ENCODE measurements at places on chromosomes 2 and 18.

DNA sequence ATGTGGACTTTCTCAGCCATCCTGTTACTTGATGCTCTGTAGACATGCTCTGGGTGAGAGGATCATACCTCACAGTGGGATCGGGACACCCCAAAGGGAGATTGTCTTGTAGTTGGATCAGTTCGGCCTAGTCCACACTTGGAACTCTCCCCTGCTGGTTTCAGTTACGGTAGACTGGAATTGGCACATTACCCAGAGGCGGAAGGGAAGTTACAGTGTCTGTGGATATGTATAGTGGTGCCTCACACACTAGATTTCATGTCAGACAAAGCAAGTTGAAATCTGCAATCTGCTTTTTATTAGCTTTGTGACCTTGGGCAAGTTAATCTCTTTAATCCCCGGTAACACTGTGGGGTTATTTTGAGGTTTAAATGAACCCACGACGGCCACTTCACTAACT is 16.2 kb upstream of the CTAGE1 start:
- DNase-seq = no peak

- DNase-seq = no peak
These were observed 10.5 kb upstream of the TMEM177 start for GRCh38 chr2:119668546-119668945.

- no peak for DNase-seq
These were observed 14.7 kb upstream of the MRPL33 start for GRCh38 chr2:27756544-27757498.

GRCh38 chr2:120749506-120750431 is 14.1 kb downstream of the GLI2 start:
- no peak for DNase-seq

- DNase-seq = no peak
These were observed 60.8 kb upstream of the DNMT3A start for GRCh38 chr2:25402477-25402876.

GRCh38 chr18:7452331-7452730 is 114.8 kb upstream of the PTPRM start:
- DNase-seq = peak; percentile 72

DNA sequence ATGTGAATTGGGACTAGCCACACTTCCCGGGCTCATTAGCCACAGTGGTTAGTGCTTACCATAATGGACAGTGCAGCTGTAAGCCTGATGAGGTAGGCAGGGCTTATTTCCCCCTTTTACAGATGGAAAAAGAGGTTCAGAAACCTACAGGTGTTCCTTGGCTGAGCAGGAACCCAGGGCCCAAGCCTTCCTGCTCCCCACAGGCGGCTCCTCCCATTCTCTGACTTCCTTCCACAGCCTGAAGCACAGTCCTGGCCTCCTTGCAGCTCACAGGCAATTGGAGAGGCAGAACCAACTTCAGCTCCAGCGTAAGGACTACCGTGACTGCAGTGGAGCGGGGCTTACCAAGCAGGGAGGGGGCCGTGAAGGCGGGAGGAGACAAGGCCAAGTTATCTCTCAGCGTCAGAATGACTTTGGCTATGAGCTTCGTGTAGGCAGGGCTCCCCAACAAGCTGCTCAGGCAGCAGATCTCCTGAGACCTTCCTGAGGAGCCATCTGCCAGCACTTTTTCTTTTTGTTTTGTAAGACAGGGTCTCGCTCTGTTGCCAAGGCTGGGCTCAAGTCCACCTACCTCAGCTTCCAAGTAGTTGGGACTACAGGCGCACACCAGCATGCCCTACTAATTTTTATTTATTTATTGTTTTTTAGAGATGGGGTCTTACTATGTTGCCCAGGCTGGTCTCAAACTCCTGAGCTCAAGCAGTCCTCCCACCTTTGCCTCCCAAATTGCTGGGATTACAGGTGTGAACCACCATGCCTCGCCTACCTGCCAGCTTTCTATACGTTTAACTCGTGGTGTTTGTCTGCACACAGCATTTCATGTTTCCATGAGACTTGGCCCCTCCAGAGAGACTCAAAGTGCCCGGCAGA is 34.2 kb upstream of the NT5DC4 start:
- DNase-seq = no peak

DNA sequence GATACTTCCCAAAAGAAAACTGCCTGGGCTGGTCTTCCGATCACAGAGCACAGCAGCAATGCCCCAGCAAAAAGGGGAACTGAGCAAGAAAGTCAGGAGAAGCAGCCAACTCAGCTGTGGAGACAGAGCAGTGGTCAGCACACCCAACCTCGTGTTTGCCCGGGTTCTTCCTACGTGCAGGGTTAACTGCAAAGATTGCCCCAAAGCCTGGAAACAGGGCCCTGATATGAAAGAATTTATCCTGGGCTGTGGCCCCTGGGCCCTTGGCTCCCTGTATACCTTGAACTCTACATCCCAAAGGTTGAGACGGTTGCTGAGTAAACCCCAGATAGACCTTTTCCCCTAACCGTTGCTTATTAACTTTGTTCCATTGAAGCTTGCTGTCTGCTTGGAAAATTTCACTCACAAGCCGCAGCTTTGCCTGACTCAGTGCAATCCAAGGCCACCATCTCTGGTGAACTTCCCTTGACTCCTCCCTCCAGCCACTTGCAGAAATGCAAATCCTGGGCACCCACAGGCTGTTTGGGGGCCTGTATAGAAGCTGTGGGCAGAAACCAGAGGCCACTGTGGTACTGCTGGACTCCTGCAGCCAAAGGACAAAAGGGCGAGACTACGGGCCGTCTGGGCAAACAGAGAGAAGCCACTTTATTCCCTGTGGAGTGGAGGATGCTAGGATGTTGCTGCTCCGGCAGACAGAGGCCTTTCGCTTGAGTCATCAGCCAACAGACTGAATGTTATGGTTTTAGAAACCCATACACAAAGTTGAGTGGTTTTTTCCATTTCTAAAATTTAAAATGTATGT is 18.2 kb downstream of the NRP2 start:
- peak; percentile 58 for DNase-seq

- no peak for DNase-seq
These were observed 447.0 kb downstream of the SOX11 start for GRCh38 chr2:6139142-6139541.

GRCh38 chr2:9089831-9090230 is 86.3 kb upstream of the MBOAT2 start:
- no peak for DNase-seq

- DNase-seq = no peak
These were observed 10.3 kb downstream of the SDC1 start for GRCh38 chr2:20214566-20215182.

DNA sequence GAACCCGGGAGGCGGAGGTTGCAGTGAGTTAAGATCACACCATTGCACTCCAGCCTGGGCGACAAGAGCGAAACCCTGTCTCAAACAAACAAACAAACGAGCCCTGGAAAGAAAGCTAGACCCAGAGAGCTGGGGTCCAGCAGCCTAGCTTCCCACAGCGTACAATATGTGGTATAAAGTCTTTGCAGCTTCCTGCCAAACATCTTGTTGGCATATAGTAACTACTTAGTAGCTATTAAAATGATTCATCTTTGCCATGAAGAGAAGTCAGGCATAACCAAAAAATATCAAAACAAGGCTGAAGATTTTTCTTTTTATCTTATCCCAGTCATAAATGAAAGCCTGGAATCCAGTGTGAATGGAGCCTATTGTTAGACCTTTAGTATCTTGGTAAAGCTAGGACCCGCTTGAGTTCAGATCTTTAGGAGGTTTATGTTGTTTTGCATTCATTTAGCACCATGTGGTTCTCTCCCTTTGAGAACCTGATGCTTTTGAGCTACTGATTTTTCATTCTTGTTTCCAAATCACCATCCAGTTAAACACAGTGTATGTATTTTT is 139.7 kb upstream of the NOSTRIN start:
- DNase-seq = no peak

DNA sequence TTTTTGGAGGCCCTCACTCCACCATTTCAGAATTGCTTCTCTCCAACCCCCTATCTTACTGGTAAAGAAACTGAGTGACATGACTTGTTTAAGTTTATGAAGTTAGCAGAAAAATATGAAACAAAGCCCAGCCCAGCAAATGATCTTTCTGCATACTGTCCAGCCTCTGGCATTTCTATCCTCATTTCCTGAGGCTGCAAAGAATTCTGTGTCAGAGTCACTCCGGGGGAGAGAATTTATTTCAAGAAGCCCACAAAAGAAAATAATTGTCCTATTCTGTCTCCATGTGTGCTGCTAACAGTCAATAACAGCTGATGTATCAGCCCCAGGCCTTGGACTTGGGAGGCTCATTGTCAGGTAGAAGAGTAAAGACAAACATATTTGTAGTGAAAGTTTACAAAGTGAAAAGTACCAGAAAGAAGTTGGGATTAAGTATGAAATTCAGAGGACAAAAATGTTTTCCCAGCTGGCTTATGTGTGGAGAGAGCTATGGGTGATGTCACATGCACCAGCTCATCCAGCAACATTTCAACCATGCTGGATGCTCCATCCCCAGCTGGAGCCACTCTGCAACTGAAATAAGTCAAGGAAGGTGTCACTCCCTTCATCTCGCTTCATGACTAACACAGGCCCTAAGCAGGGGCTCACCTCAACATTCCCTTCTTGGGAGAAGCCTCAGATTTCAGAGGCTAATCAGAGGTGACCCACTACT is 42.3 kb downstream of the TRABD2A start:
- no peak for DNase-seq

- no peak for DNase-seq
These were observed 45.3 kb upstream of the NARS1 start for GRCh38 chr18:57666818-57667497.

DNA sequence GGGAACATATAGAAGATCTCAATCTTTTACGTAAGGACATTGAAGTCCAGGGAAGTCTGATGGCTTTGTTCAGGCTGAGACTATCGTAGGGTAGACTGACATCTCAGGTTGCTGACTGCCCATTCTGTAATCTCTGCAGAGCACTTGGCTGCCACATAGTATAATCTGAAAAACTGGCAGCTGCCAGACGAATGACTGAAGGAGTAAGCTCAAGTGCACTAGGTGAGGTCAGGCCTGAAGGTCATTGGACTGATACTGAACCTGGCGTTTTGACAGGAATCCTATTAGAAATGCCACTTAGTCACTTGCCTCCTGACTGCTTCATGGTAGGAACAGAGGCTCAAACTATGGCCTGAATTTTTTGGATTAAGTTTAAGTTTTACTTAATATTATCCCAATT is 23.5 kb downstream of the GPD2 start:
- no peak for DNase-seq

DNA sequence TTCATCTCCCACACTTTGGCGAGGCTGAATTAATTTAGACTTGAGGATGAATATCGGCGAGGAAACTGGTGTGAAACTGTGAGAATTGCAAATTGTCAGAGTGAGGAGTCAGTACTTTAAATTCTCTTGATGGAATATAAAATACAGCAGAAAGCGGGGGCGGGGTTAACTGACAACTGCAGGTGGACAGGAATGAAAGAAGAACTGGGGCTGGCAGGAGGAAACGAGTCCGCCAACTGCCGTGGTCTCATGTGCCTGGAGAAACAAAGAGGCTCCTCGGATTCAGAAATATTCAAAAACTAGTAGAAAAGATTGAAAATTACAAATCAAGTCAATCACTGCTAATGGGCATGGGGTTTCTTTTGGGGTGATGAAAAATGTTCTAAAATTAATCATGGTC is 44.3 kb downstream of the MOGAT1 start:
- DNase-seq = no peak

DNA sequence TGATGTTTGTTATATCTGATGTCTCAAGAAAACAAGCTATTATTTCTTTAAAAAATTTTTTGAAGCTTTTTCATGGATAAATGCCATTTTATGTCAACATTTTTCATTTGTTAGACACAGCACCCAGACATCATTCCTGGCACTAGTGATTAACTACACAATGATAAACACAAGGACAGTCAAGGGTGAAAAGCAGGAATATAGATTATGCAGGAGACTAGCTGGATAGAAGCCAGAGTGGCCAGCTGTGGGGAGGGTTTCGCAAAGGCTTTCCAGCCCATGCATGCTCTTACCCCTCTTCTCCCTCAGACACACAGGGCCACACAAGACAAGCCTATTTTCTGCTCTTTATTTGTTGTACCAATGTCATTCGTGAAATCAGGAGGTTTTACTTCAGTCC is 127.1 kb upstream of the TTC39C start:
- no peak for DNase-seq

GRCh38 chr2:15812187-15812780 is 128.1 kb upstream of the MYCN start:
- DNase-seq = no peak

DNA sequence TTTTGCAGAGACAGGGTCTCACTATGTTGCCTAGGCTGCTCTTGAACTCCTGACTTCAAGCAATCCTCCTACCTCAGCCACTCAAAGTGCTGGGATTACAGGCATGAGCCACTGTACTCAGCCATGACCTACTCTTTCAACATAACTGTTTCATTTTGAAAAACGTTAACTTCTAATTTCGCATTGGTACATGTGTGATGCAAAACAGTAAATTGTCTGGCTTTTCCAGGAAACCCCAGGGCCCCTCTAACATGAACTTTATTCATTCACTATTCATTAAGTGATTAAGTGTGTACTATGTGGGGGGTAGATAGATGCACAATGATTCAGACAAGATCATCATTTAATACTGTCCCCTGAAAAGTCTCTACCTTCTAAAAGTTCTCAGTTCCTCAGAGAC is 364.9 kb downstream of the SS18 start:
- DNase-seq = no peak

DNA sequence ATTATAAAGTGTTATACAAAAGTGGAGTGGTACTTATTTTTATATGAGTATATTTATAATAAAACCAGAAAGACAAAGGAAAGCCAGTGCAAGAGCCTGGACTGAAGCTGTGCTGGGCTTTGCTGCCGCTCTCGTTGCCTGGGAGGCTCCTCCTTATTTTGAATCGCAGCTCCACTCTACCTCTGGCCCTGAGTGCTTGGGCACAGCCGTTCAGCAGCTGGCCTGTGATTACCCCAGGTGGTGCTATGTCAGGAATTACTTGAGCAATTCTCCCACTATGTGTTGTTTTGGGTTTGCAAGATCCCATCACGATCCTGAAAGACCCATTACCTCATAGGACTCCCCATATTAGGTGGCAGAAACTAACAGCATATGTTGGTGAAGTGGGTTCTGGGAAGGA is 53.0 kb upstream of the LCLAT1 start:
- no peak for DNase-seq

DNA sequence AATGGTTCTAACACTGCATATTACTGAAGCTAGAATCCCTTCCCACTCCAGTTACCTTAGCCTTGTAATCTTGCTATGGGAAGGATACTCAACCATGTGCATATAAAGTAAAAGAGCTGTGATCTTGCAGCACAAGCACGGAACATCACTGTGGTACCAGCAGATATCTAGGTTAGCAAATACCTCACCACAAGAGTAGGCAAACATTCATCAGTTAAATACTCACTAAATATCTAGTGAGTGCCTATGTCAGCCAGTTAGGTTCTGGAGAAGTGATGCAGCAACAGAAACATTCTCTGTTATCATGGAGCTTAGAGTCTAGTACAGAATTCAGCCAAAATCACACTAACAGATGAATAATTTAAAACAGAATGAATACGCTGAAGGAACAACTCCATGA is 349.6 kb upstream of the UBE2E3 start:
- no peak for DNase-seq

- DNase-seq = no peak
These were observed 3.2 kb downstream of the CFLAR start for GRCh38 chr2:201118961-201119854.
